ENCODE measurements at places on chromosomes 5 and 9.
A peak's percentile ranks its signal among the peaks of the same experiment; 100 is the strongest.

DNA sequence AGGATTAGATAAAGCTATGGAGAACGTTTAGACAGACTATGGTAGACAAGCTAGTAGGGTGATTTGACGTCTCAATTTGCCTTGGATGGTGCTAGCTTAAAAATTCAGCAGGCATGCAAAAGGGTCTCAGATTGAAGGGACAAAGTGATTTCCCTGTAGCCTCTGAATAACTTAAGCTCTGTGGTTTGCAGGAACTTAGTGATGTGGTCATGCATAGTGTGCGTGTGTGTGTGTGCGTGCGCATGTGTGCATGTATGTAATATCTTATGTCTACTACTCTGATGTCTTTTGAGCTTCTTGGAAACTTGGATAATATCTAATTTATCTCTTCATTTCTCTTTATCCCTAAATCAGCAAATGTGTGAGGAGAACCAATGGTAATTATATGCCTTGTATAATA lies 183.6 kb upstream of the TNC start:
- DNase-seq: no peak

DNA sequence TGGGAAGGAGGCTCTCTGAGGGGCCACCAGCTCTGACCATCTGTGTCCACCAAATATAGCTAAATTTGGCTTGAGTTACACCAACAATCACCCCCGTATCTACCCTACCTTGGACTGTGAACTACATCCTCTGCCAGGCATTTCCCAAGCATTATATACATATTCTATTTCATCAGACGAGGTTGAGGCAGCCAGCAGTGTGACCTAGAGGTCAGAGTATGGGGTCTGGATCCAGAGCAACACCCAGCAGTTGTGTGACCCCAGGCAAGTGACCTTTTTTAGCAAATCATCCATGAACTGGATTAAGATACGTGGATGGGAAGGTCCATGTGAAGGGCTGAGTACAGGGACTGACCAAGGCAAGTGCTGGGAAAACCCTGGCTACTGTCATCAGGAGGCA lies 180.6 kb downstream of the HSPA4 start:
- DNase-seq: no peak

- DNase-seq: no peak
Observed at GRCh38 chr9:115115117-115115880, 2.7 kb downstream of the TNC start.

GRCh38 chr9:84756171-84756570 lies 86.6 kb downstream of the NTRK2 start:
- DNase-seq: no peak

GRCh38 chr9:76403352-76403751 lies 9.1 kb upstream of the RFK start:
- DNase-seq: no peak

DNA sequence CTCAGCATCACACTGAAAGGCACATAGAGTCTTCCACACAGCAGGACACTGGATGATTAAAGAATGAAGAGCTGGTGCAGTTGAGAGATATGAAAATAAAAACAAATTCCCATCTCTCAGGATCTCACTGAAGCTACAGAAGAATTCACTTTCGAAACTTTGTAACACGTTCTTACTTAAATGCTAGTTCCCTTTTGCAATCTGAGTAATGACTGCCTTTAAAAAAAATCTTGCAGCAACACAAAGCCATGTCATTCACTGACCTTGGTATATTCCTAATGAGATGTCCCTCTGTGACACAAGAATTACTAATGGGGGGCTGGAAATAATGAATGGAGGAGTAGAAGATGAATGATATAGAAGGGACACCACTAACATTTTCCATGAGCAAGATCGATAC lies 201.8 kb downstream of the GLIS3 start:
- no peak for DNase-seq

DNA sequence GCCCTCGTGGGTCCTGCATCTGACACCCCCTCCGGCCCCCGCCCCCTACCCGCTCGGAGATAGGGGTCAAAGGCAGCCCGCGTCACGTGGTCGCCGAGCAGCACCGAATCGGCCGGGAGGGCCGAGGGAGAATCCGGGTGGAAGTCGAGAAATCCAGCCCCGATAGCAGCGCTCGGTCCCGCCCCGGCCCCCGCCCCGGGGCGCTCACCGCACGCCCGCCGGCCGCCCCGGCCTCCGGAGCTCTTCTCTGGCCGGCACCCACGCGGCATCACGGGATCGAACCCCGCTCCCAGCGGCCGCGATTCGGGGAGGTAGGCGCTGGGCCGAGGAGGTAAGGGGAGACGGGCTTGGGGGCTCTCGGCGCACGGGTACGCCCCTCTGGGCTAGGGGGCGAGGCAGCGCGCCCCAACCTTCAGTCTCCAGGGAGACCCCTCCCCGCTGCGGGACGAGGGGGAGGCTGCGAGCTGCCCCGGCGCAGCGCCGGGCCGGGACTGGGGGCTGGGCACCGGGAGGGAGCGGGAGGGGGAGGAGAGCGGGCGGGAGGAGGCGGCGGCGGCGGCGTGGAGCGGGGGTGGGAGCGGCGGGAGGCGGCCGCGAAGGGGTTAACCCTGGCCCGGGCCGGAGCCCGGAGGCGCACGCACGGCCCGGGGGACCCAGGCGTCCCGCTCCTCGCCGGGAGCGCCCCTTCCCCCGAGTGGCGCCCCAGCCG lies 22.1 kb upstream of the NDST1 start:
- DNase-seq: peak; percentile 85

GRCh38 chr5:31048282-31049270 lies 144.9 kb upstream of the CDH6 start:
- no peak for DNase-seq

DNA sequence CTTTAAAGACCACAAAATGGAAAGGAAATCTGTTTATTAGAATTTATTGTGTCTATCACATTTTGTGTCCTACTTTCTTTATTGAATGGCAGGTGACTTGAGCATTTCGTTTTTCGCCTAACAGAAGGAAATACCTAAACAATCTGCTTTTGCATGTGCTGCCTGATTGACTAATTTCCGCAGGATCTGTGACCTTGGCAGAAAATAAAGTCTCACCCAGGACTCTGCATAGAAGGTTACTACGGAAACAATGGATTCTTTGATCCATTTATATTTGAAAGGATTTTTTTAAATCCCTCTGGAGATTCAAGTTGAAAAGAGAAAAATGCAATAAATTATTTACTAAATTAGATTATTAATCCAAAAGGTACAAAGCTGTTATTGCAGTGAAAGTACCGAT lies 61.0 kb upstream of the CAST start:
- no peak for DNase-seq

DNA sequence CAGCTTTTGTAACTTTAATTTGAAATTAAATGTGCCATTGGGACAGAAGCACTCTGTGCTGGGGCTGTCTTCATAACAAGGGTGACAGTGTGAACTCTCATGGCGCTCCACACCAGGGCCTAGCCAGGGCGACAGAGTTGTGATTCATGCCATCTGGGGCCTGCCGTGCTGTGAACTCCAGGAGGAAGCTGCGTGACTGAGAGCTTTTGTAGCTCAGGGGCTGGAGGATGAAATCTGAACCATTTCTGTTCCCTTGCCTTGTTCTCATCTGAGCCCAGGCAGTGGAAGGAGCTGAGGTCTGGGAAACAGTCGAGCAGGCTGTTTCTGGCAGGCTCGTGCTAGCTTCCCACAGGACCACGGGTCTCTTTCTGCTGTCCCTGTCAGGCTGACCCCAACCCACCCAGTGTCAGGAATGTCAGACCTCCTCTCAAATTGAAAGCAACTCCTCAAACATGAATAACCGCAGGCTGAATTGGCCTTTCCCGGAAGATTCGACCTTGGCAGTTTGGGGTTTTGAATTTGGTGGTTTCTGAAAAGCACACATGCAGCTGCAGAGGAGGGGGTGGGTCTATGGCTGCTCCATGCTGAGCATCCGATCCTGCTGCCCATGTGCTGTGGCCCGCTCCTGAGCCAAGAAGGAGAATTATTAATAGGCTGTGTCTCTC lies 69.2 kb upstream of the RPS23 start:
- peak; percentile 28 for DNase-seq

GRCh38 chr5:142201471-142201887 lies 92.9 kb downstream of the NDFIP1 start:
- DNase-seq: no peak

DNA sequence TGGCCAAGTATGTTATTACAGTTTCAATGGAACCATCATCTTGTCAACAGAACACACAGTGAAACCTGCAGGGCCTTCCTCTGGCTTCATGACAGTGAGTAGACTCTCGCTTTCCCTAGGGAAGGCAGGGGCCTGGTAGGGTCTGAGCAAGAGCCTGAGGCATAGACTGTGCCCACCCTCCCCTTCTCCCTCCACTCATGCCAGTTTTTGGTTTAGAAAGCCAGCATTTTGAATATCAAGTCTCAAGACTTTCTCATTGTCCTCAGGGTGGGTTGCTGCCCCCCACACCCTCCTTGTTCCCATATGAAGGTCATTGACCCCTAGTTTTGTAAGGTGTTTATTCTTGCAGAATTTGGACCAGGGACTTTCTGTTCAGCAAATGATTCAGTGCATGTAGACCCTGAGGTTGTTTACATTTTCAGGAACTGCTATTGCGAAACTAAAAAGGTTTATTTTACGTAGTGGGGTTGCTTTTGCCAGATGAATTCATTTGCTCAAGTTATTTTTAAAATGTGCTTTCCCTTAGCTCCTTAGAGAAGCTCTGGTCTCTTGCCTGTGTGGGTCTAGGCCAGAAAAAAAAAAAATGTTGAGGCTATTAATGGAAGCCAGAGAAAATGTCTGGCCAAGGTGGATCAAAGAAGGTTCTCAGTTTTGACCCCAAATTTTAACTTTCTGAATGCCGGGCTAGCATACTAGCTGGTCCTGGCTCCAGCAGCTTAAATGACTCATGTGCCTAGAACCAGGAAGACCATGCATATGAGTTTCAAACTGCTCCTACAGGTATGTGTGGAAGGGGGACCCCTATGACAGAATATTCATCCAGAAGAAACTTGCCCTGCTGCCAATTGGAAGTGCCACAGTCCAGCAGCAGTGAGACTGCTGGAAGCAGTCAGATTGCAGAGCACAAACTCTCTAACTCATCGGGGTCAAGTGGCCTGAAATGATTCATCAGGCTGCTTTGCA lies 10.1 kb upstream of the MOB3B start:
- peak; percentile 58 for DNase-seq

DNA sequence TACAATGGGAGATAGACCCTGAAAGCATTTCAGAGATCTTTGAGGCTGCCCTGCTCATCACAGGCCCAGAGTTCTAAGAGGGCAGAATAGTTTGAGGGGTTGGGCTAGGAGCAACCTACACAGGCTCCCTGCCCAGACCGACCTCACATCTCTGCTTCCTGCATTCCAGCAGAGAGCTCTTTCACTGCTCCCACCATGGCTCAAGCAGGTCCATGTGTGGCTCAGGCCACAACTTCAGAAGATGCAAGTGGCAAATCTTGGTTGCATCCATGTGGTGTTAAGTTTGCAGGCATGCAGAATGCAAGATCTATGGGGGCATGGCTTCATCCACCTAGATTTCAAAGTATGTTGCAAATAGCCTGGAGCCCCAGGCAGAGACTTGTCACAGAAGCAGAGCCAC lies 39.0 kb downstream of the GDA start:
- DNase-seq: no peak

- no peak for DNase-seq
Observed at GRCh38 chr5:67652201-67652600, 455.6 kb upstream of the CD180 start.

GRCh38 chr5:72920690-72921502 lies 34.9 kb upstream of the FCHO2 start:
- DNase-seq: no peak

DNA sequence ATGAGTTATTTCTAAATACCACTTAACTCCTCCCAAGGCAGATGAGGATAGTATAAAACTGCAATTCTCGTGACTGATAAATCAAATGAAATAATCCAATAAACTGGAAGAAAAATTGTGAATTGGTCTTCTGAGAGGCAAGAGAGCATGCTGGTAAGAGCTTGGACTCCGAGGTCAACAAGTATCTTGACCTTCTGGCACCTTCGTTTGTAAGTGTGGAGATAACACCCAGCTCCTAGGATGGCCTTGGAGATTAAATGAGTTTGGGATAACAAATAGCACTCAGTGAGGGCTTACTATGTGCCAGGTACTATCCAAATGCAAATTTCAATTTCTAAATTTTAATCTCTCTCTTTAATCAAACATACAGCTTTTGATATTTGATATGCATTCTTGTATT lies 866.3 kb upstream of the WWC1 start:
- no peak for DNase-seq

GRCh38 chr9:38380872-38381534 lies 11.5 kb upstream of the ALDH1B1 start:
- DNase-seq: no peak

DNA sequence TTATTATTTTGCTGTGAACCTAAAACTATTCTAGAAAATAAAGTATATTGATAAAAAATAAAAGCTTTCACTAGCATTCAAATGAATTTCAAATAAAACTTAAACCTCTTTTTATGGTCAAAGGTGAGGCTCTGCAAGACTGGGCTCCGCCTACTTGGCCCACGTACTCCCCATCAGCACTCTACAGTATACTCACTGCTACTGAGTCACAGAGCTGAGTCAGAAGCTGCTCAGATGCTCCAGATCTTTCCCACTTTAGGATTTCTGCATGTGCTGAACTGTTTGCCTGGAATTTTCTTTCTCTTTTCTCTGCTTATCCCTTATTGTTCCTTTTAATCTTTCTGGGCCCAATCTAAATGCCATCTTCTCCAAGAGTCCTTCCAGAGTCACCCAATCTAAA lies 331.9 kb upstream of the CCNG1 start:
- DNase-seq: no peak

DNA sequence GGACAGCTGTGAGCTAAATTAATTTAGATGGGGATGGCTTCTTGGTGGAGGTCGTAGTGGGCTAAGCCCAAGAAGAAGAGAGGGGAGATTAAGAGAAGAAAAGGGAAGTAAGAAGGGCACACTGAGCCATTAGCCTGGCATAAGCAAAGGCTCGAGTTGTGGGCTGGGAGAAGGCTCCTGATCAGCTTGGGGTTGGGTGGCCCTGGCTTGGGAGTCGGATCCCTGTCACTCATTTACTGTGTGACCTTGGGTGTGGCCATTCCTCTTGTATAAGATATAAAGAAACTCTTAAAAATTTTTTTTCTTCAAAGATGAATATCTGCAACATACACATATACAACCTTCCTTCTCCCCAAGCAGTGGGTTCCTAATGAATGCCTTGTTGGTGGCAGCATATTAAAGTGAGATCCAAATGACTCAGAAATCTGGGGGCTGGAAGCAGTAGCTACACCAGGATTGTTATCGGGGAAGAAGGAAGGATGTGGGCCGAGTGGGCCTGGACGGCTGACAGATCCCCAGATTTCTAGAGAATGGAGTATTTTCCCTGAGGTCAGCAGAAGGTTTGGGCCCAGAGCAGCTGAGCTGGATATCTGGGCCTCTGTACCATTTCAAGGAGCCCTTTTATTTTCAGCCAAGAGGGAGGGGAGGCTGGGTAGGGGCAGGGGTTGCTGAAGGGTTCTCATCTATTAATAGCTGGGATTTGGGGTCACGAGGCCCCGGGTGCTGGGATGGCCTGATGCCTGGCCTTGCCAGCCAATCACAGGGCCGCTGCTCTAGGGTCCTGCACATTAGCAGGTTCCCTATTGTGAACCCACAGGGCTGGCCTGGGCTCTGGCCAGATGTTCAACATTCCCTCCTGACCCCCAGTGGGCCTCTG lies 52.1 kb downstream of the PPARGC1B start:
- no peak for DNase-seq
